RCC 7860 (cell line): ENCODE measurements at places on chromosomes 4 and X.
A peak's percentile ranks its signal among the peaks of the same experiment; 100 is the strongest.

- no peak for DNase-seq
Measured at GRCh38 chr4:13478707-13479106, 5.4 kb downstream of the RAB28 start.

DNA sequence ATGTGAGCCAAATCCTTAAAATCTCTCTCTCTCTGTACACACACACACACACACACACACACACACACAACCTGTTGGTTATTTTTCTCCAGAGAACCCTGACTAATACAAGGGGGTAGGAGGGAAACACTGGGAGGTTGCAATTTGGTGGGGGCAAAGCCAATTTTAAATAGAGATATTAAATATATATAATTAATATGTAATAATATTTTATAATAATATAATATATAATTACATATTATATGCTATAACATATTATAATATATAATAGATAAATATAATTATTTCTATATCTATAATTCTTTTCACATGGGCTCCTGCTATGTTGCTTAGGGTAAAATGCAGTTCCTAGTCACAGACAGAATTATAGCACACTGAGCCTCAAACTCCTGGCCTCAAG lies 1354.2 kb downstream of the FSTL5 start:
- DNase-seq: no peak

GRCh38 chrX:30955687-30956086 lies 66.6 kb upstream of the TAB3 start:
- DNase-seq: no peak

- no peak for DNase-seq
Measured at GRCh38 chrX:427812-428725, 41.4 kb upstream of the PPP2R3B start.

DNA sequence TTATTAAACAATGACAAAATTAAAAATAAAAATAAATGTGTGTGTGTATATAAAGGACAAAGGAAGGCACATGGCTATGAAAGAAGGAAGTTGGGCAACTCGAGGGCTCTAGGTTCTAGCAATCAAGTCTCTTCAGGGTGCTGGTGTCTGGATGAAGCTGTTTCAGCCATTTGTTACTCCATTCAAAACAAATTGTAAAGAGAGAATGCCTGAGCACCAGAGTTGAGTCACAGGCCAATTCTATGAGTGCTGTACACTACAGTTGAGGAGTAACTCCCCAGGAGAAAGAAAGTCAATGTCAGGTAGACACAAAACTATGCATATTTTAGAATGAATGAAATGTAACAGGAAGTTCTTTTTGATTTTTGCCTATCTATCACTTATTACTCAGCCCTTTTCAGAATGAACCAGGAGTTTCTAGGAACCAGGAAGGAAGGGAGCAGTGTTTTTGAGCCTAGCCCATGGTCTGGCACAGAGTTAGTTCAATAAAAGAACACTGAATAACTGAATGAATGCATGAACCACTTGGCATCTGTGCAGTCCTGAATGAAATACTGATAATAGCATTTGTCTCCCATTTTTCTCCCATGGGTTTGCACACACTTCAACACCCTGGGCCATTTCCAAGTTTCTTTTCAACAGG lies 151.7 kb upstream of the CPEB2 start:
- DNase-seq: no peak

DNA sequence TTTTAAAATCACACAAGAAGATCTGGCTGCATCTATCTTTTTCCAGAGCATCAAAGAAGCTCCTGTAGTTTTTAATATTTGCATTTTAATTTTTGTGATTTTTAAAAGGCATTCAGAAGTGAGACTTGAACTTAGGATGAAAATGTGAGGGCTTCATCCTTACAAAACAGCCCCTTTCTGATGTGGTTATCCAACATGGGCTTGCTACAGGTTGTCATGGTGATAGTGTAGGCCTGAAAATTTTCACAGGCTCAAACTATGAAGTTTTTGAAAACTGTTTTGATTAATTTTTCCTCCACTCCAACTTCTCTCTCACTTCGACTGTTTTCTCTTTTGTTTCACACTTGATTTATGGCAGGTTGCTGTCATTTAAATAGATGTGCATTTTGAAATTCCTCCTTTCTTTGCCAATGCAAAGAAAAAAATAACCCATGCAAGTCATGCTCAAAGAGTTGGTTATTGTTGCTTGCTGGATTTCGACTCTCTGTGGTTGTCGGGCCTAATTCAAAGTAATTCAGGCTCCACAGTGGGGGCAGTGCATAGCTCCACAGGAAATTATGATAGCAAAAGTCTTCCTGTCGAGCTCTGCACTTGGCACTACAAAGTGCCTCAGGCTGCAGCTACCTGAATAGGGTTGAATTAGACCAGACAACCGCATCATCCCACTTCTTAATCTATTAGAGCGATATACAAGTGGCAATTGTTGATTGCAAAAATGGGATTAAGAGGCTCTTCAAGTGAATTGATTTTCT lies 201.0 kb upstream of the GPR101 start:
- no peak for DNase-seq

- DNase-seq: no peak
Measured at GRCh38 chr4:184671101-184671500, 21.6 kb downstream of the PRIMPOL start.

DNA sequence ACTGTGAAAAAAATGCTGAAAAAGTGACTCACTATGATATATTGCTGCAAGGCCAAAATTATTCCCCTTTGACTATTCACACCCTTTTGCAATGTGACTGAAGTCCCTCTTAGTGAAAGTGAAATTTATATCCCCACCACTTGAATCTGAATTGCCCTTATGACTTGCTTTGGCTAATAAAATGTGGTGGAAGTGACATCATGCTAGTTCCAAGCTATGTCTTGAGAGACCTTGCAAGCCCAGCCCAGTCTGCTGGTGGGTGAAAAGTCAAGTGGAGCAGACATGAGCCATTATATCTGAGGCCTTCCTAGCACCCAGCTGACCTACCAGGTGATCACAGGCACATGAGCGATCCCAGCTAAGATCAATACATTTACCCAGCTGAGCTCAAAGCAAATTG lies 94.7 kb downstream of the LINC00632 start:
- DNase-seq: no peak

DNA sequence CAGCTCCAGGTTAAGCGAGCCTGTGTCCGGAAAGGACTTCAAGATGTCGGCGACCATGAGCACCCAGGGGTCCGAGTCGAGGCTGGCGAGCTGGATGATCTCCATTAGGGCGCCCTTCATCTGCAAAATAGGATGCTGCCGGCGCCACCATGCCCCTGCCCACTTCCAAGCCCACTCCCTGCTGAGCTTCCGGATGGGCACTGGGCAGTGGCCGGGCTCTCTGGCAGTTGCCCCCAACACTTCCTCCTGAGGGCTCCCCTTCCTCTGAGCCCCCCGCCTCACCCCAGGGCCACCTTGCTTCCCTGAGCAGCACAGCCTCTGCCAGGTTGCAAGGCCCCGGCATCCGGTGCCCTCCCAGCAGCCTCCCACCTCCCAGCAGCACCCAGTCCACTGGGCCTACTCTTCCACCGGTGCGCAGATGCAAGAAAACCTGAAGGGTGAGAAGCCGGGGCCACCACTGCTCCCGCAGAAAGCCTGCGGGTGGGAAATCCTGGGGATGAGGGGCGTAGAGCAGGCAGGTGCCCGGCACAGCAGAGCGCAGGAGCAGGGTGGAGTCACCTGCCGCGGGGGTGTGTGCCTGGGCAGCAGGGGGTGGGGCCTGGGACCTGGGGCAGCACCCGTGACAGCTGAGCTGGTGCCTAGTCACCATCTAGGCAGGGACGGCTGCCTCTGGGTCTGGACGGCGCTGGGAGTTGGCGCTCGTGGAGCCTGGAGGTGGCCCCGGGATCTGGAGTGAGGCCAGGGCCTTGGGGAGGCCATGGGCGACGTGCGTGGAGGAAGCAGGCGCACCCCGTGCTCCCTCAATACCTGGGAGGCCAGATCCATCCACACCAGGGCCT lies 17.0 kb downstream of the NELFA start:
- no peak for DNase-seq

- no peak for DNase-seq
Measured at GRCh38 chr4:153371701-153372234, 27.3 kb downstream of the MND1 start.

DNA sequence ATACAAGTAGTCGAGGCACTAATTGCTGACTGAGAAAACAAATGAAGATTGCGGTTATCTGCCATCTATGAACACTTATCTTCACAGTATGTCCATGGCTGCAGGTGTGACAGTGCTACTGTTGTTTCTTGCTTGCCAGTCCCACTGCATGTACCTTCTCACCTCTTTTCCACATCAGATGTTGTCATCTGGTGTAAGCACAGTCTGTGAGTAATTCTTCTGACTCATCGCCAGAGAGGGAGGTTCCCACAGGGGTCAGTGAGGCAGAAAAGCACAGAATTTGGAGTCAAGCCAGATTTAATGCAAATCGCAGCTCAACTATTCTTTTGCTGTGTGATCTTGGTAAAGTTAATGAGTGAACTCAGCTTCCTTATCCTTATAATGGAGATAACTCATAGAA lies 144.4 kb downstream of the GLRA2 start:
- DNase-seq: peak; percentile 87

DNA sequence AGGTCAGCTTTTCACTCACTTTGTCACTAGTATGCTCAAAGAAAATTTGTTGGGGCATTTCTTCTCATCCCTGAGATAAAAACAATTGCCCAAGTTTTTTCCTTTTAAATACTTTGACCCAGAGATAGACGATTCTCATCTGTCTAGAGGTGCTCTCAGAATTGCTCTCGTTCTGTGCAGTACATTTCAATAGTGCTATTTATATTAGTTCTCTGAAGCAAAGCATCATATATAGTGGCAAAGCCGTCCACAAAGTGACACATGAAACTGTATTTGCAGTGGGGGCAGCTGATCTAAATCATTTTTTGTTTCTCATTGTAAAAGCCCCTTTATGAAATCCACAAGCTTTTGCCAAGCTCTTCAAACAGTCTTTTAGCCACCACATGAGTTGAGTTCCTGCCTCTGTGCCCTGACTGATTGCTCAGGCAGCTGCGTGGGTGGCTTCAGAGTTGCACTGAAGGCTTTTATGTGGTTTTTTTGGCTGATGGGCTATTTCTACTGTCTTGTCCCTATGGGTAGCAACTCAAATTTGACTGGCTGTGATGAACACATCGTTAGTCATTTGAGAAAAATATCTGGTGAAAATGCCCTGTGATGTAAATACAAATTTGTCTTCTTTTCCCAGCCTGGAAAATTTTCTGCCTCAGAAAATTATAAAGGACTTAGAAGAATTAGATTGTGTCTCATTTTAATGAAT lies 119.1 kb upstream of the OTUD4 start:
- DNase-seq: peak; percentile 32

- no peak for DNase-seq
Measured at GRCh38 chr4:44777115-44777514, 50.8 kb upstream of the GNPDA2 start.

DNA sequence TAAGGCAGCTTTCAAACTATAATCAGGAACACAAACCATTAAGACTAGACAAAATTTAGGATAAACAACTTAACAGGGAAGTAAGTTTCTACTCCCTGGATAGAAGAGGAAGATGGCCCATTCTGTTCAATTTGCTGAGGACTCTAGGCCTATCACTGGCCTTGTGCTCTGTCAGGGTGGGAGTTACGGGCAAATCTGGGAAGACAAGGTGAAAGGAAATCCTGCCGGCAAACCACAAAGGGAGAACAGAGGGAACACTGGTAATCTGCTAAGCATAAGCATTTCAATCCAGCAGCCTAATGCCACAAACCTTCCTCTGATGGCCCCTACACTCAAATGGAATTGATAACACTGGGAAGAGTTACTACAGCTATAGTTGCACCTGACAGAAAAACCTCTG lies 8.3 kb downstream of the GPR82 start:
- DNase-seq: no peak

DNA sequence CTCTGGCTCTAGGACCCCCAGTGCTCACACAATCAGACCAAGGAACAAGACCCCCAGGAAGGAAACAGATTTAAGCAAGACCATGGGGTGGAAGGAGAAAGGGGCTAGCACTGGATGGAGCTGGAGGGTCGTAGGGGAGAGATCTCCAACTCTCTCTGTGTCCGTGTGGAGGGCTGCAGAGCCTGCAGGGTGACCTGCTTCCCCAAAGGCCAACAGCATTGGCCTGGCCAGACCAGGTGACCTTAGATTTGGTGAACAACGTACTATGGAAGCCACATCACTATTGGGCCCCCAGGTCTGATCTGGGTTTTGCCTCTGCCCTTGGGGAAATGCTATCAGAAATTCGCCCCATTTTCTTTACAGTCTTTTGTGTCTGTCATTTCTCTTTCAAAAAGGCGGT lies 26.0 kb downstream of the NLGN3 start:
- DNase-seq: no peak

DNA sequence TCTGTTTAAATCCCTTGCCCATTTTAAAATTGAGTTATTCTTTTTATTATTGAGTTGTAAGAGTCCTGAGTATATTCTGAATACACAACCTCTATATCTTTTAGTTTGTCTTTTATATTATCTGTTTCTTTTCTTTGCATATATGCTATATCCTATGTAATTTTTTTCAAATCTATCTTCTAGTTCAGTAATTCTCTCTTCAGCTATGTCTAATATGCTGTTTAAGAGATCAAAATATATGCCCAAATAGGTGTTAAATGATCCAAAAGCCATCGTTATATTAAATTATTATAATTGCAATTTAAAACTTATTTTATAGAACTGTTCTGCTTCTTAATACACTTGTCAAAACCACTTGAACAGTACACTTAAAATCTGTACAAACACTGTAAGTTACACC lies 107.4 kb upstream of the TSPAN5 start:
- DNase-seq: no peak

DNA sequence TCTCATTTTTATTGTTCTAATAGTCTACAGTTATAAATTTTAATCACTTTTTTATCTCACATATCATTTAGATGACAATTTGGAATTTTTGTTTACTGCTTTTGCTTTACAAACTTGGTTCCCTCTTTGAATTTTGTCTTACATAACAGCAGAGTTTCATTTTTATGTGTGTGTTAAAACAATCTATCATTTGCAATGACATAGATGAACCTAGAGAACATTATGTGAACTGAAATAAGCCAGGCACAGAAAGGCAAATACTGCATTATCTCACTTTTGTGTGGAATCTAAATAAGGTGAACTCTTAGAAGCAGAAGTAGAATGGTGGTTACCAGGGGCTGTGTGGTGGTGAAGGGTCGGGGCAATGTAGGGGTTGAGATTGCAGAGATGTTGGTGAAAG lies 170.7 kb downstream of the GASK1B start:
- DNase-seq: no peak

- DNase-seq: no peak
Measured at GRCh38 chr4:78811034-78811433, 34.9 kb downstream of the BMP2K start.

DNA sequence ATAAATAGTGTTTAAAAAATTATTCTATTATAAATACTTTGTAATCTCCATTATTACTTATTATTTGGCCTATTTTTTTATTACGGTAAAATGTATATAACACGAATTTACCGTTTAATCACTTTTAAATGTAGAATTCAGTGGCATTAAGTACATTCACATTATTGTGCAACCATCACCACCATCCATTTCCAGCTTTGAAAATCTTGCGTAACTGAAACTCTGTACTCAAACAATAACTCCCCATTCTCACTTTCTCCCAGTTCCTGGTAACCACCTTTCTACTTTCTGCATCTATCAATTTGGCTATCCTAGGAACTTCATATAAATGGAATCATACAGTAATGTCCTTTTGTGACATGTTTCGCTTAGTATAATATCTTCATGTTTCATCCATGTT lies 45.7 kb downstream of the PASD1 start:
- DNase-seq: no peak
